GOT3 (cell line): ENCODE measurements at places on chromosomes 4 and X.

DNA sequence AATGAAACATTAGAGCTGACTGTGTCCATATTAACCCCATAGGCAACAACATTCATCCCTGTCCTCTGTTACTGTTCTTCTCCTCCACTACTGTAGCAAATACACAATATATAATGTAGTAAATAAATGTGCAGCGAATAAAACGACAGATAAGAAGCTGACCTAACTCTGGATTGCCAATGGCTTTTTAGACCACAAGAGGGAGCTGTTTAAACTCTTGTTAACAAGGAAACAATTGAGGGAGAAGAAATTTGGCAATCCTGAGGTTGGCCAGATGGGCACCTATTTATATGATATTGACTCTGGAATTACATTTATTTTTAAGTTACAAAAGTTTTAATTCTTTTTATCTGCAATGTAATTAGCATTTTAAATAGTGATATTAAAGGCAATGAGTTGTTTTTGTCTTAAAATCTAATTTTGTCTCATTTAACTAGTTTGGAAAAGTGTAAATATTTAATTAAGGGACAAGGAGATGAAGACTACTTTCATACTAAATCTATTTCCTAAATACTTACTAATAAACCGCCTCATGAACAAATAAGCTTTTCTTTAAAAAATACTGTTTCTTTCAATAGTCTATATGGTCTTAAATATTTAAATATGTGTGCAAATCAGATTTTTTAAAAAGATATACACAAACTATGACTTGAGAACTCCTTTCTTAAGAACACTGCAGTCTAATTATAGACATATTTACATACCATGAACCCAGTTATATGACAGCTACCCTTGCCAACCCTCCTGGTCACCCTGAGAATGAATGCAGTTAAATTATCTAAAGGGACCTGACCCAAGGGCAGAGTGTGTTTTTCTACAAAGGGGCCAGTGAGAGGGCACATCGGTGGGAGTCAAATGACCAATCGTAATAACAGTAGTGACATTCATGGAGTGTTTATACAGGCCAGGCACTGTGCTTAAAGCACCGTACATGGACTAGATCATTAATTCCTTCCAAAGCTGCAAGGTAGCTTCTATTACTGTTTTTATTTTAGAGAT lies 52.9 kb upstream of the HPF1 start:
- no peak for DNase-seq

- no peak for DNase-seq
These were observed 46.3 kb upstream of the HUWE1 start for GRCh38 chrX:53732797-53733196.

DNA sequence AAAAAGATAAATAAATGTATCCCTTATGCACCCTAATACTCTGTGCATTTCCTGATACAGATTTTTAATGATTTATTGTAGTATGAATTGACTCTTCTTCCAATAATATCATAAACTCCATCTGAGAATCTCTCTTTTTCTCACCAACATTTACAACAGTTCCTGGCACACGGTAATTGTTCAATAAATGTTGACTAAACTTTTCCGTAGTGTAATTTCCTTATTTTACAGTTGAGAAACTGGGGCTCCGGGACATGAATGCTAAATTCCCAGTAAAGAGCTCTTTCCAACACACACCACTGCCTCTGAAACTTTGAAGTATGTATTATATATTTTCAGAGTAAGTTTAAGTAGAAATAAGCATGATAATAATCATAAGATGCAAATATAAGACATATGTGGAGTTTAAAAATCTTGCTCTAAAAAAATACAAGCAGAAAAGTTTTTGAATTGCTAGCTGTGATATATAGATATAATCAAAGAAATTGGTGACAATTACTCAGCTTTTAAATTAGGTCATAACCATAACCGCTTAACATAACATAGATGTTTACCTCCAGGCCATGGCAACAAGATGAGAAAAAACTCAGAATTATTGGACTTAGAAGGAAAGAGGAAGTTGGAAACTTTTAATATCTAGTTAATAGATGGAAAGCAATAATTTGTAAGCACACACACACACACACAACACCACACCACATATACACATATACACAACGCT lies 28.2 kb upstream of the ANTXR2 start:
- DNase-seq, result no peak

DNA sequence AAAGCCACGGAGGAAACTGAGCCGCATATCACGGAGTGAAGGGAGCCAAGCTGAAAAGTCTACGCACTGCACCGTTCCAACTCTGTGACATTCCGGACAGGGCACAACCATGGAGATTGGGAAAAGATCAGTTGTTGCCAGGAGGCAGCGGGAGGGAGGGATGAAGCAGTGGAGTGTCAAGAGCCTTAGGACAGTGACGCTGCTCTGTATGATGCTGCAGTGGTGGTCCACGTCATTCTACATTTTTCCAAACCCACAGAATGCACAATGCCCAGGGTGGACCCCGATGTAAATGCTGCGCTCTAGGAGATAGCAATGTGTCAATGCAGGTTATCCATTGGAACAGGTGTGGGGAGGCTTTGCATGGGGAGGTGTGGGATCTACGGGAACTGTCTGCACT lies 7.5 kb upstream of the WFS1 start:
- no peak for DNase-seq

DNA sequence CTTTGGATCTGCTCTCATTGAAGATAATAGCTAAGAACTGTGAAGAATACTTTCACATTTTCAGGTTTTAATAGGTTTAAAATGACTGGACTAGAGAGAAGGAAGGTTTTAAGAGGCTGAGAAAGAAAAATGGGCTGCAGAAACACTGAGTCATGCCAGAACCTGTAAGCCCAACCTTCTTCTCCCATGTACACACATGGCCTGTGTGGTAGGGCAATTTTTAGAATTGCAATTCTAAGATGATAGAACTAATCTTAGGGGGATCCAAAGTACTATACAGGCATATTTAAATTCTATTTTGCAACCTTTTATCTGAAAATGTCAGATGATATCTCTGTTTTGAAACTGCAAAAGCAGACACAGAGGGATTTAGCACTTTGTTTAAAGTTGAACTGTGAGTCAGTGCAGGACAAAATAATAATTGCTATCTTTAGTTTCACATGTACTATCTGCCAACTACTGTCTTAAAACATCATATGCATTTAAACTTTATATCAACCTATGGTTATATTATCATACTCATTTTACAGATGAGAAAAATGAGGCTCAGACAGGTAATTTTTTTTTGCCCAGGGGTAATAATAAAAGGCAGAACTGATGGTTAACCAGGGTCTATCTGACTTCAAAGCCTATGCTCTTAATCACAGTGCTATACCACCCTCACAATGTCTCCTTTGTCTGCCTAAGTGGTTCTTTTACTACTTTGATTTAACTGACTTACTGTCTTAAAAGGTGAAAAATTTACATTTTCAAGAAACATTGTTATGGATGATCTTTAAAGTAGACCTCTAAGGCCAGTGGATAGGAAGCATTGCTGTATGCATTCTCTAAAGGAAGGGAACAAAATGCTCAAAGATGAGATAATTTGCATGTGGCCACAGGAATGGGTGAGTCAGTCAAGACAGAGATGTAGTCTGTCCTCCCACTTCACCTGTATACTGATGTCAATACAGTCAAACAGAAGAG lies 4.3 kb downstream of the TMPRSS11E start:
- DNase-seq, result no peak

GRCh38 chr4:72448231-72448630 lies 120.8 kb downstream of the ADAMTS3 start:
- DNase-seq, result no peak

DNA sequence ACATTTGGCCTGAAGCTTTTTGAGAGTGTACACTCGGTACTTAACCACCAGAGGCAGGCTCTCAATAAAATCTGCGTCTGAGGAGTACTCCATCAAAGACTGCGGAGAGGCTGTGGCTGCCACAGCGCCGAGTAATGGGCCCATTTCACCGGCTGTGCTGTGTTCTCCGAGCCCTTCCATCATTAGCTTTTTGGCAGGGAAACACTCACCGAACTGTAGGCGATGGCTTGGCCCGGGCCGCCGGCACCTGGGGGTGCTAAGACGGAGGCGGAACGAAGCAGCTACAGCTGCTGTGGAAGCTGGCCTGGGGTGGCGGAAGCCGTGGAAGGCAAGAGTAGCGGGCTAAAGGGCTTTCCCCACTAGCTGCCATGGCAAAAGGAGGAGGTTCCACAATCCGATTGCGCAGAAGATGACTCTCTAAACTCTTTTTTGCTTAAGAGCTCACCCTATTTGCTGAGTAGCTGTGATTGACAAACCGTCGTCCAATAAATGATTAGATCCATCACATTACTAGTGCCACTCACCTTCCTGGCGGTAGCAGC lies 48.5 kb upstream of the PABPC1L2A start:
- no peak for DNase-seq

GRCh38 chr4:73764513-73764912 lies 24.1 kb downstream of the CXCL8 start:
- no peak for DNase-seq

DNA sequence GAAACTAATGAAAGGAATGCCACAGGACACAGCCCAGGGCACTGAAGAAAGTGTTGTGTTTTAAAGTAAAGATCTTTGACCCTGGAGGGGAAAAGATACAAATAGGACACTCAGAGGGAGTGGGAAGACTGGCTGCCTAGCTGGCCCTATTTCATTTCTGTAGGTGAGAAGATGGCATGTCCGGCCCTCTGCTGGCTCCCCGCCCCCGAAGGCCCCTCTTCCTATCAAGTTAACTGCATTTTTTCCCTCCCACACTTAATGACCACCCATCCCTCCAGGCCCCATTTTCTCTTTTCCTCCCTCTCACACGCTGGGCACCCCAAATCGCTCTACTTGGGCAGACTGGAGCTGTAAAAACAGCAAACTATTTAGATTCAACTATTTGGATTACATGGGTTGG lies 5.5 kb upstream of the TRIM75 start:
- no peak for DNase-seq

DNA sequence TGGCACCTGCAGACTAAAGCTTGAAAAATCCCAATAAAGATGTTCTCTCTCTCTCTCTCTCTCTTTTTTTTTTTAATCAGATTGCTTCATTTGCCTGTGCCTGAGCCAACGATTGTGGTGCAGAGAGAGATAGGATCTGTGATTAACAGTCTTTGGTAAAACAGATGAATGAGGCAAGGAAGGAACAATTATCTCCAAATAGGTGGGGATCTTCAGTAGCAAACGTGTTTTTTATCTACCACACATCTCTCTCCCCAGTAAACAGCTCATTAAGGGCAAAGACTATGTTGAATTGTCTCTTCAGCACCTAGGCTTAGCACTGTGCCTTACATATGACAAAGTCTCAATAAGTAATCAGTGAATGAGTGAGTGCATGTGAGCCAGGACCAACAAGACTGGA lies 96.3 kb downstream of the SMIM20 start:
- no peak for DNase-seq

DNA sequence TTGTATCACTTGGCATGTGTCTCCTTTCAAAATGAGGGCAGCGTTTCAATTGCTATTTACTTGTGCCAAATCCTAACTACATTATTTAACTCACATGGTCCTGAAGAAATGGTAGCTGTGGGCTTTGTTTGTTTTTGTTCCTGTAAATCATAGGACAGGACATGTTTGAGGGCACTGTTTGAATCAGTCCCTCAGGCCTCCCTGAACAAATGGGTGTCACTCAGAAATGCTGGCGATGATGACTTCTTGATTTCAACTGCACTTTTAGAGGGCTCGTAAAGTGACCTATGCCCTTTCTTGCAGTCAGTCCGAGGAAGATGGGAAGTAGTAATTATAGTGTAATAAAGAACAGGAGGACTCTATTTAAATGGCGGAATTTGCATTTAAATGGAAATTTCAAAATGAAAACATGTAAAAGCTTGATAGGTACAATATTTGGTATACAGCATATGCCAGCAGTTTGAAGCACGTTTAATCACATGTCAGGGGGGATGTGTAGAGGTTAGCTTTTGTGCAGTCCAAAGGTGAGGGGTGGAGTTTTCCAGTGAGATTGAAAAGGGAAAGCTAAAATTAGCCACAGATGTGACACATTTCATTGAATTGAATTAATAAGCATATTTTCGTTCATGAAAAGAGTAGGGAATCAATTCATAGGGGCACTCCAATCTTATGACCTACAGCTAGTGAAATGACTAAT lies 1958.7 kb upstream of the IGFBP7 start:
- no peak for DNase-seq

GRCh38 chr4:6334203-6334887 lies 64.7 kb downstream of the WFS1 start:
- DNase-seq, result no peak

DNA sequence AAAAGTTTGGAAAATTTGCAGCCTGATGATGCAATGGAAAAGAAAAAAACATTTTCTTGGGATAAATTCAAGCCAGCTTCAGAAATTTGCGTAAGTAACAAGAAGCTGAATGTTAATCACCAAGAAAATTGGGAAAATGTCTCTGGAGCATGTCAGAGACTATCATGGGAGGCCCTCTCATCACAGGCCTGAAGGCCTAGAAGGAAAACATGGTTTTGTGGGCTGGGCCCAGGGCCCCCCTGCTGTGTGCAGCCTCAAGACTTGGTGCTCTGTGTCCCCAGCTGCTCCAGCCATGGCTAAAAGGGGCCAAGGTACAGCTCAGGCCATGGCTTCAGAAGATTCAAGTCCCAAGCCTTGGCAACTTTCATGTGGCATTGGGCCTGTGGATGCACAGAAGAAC lies 1049.8 kb upstream of the GRIA3 start:
- DNase-seq, result no peak

DNA sequence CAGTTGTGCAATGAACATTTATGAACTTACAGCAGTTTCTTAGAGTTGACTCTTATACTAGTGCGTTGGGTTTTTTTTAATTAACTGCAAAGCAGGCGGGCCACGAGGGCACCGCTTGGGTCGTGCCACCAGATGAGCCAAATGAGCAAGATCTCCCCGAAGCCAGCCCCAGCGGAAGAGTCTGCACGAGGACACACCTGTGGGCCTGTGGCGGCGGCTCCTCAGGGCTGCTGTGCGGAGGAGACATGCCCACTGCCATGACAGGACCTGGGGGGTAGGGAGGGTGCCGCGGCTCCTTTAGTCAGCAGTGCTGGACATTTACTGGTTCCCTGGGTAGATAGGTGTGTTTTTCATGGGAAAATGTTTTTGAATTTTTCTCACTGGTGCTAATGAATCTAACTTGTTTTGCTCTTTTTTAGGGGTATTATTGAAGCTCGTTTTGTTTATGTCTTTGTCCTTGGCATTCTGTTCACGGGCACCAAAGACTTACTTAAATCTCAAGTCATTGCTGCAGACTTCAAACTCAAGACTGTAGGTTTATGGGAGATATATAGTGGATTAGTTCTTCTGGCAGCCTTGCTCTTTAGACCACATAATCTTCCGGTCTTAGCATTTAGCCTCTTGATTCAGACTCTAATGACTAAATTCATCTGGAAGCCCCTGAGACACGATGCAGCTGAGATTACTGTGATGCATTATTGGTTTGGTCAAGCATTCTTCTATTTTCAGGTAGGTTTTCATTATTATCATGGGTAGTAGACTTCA lies 31.2 kb downstream of the PIGG start:
- no peak for DNase-seq

GRCh38 chr4:88759895-88760290 lies 62.3 kb upstream of the NAP1L5 start:
- no peak for DNase-seq

DNA sequence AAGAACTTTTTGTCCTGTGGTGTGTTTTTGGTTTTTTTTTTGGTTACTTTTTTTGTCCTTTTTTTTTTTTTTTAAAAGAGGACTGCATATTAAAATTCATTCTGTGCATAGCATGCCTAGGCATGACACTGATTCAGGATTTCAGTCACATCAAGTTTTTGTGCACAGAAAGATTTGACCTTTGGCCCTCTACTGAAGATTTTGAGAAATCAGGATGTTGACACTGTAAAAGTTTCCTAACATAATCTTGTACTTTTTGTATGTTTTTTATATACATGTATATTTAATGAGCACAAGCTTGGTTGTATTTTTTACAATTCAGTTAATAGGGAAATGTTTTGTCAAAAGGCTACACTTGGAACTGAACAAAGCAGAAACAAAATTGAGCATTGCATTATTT lies 100.0 kb upstream of the DDX3X start:
- DNase-seq, result no peak
